ENCODE measurements at places on chromosomes 1 and 21. TPM values are rescaled to one million over a fixed set of nuclear protein-coding genes. Genes with fewer than 3 reads are reported as not detected.

DNA sequence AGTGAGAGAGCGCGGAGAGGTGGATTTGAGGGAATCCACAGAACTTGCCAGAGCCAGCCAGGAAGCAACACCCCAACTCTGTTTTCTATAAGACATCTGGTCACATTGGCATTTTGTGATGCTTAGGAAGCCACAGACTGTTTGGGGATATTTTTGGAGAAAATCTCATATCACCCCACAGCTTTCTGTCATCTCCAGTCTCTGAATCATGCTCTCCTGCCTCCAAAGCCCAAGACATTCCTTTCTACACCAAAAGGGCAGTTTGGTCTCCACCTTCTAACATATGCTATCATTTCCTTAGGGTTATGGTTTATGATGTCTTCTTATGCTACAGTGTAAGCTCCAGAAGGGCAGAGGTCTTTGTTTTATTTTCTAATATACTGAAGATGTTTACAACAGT is 14.4 kb upstream of the BCL10 start:
- no peak for DNase-seq

Gene TFF2
- total RNA-seq: not detected

Gene PDC
- total RNA-seq: not detected

DNA sequence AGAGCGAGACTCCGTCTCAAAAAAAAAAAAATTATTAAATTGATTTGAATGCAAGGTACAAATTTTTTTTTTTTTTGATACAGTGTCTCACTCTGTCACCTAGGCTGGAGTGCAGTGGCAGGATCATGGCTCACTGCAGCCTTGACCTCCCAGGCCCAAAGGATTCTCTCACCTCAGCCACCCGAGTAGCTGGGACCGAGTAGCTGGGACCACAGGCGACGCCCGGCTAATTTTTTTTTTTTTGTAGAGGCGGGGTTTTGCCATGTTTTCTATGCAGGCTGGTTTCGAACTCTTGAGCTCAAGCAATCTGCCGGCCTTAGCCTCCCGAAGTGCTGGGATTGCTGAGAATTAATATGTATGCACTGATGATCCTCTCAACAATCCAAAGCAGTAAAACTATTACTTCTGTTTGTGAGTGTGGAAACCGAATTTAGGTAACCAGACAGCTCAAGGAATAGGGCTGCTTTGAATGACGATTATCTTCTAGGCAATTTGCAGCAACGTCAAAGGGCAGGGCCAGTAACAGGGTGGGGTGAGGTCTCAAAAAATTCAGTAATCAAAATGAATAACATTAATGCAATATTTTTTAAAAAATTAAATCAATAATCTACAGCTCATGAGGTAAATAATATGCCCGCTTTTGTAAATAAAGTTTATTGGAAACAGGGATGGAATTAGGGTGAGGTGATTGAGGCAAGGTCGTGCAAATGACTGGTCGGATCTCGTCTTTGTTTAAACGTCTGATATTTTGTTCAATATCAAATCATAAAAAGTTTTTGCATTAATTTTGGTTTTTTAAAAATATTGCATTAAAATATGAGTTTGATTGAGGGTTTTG is 1.2 kb downstream of the CLSPN start:
- DNase-seq: no peak
